RPMI8226 (cell line): ENCODE measurements at places on chromosomes 7 and 10.
A peak's percentile ranks its signal among the peaks of the same experiment; 100 is the strongest.

DNA sequence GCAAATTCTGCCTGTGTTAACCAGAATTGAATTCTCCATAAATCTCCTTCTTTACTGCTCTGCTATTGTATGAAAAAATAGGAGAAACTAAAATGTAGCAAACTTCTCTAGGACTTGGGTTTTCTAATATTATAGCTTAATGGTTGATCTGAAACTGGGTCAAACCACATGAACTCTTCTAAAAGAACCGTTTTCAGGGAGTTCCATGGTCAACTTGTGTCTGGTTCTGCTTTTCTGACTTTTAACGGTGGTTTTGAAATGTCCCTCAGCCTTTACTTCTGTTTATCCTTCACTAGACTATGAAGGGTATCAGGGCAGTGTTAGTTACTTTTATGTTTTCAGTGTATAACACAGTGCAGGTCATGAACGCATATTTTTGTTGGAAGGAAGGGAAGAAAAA, 242.2 kb downstream of the TSPAN12 start:
- DNase-seq, result no peak

DNA sequence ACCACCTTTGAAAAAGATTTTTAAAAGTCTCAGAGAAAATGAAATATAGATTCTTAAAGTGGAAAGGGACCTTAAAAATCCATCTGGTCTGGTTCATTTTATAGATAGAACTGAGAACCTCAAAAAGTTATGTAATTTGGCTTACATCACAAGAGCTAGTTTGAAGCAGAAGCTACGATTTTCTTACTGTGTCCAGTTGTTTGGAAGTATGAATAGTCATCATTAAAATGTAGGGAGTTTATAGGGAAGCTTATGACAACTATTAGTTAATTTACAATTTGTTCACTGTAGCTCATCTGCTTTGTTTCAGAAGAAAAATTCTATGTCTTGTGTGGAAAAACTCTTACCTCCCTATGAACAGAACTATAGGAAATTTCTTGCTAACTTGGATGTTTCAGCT, 26.9 kb downstream of the ZEB1 start:
- no peak for DNase-seq

- no peak for DNase-seq
Observed at GRCh38 chr7:98855610-98856422, 14.0 kb downstream of the TMEM130 start.

DNA sequence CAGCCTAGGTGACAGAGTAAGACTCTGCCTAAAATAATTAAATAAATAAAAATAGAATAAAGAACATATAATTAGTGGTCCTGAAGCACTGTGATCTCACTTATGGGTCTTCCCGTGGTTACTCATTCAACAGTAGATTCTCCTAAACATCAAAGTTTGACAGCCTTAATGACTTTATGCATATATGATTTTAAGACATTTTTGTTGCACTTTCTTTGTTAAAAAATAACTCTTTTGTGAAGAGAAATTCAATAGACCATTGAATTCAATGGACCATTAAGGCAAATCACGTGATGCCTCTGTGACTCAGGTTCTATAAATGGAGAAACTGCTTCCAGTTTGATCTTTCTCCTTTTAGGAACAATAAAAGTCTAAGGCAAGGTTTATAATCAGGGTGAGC, 59.6 kb downstream of the ATOH7 start:
- no peak for DNase-seq

DNA sequence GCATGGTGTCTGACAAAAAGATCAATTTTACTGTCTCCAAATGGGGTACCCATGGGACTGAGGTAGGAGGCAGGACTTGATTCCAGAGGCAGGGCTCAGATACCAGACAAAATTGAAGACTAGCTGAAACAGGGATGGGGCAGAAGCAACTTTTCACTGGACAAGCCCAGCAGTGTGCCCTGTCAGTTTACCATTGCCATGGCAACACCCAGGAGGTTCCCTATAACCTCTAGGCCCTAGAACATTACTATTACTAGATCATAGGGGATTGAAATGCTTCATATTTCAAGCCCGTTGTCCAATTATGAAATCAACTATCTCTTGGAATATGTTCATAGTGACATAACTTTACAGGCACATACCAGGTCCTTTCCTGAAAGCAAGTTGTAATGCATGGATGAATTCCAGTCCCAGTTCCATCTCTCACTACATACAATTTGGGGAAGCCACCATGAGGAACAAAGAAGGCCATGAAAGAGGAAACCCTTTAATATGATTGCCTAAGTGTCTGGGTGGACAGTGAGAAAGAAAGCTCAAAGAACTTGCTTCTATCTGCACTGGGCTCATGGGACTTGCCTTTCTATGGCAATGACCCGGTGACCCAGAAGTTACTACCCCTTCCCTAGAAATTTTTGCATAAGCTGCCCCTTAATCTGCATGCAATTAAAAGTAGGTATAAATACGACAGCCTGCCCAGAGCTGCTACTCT, 557.9 kb downstream of the KCNMA1 start:
- DNase-seq, result no peak

- no peak for DNase-seq
Observed at GRCh38 chr10:88156341-88156740, 292.9 kb downstream of the PTEN start.

DNA sequence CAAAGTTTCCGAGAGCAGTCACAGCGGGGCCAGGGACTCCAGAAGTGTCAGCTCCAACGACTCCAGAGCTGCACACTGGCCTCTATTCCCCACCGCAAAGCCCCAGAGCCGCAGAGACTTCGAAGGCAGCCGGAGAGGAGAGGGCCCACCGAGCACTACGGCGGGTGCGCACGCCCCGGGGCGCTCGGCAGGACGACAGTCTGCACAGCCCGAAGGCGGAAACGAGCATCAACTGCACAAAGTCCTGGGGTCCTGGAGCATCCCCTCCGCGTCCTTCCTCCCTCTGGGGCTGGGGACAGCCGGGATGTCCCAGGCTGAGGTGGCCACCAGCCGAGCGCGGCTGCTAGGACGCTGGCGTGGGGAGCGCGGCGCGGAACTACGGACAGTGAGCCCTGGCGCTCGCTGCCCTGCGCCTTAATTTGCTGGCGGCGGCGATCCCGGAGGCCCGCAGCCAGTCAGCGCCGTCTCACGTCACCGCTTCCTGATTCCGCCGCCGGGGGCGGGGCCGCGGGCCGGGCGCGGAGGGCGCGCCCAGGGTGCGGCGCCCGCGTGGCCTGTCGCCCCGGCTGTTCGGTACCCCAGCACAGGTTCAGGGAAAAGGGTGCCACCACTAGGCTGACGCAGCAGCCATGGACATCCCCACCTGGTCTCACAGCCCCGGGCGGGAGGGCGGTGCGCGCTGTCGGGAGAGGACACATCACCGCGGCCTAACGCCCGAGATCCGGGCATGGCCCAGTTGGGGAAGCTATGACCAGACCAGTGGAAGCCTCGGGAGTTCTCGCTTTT, at the start of gene TBX20:
Gene TBX20 (minus strand): TSS at position 391 of the 786 bp plus-strand sequence. CDS start 480 bp downstream, outside the sequence.
- no peak for DNase-seq

DNA sequence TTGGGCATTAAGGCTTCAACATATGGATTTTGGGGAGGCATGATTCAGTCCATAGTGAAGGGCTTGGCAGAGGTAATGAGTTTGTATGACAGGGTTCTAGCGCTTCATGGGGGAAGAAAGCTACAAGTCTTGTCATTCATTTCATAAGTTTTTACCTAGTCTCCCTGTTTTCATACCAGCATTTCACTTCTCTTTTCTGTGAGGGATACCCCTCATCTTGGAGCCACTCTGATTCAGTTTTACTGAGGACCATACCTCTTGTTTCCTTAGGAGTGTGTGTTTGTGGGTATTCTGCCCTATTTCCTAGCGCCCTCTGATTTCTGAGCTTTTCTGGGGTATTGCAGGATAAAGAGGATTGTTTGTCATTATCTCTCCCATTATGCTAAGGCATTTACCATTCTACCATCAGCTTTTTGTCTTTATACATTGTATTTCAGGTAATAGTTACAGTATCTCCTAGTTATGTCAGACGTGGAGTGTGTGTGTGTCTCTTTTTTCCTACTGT, 6.8 kb downstream of the RSBN1L start:
- DNase-seq, result no peak

- DNase-seq, result no peak
Observed at GRCh38 chr10:37733822-37734221, 123.6 kb downstream of the ZNF248 start.

DNA sequence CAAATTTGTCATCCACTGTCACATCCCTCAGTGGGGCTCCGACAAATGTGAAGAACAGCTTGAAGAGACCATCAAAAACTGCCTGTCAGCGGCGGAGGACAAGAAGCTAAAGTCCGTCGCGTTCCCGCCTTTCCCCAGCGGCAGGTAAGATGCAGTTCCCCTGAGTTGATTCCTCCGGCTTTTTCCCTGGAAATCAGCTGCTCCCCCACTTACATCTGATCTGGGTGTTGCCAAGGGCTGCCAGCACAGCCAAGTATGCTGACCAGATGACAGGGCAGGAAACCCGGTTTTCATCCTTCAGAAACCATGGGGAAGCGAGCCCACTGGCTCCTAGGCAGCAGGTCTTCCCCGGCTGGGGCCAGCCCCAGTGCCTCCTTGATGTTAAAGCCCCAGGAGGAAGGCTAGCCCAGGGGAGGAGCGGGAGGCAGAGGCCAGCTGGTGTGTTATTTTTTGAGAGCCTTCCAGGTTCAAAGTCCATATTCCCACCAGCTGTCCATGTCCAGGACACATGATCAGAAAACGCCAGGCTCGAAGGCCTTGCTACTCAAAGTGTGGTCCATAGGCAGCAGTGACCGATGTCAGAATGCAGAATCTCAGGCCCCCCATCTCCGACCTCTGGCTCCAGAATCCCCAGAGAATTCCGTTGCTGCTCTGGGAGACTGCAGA, 23.4 kb downstream of the AIFM2 start:
- no peak for DNase-seq

- no peak for DNase-seq
Observed at GRCh38 chr10:103854686-103855391, 537 bp downstream of the SH3PXD2A start.

GRCh38 chr7:24255139-24255538, 28.9 kb upstream of the NPY start:
- no peak for DNase-seq

DNA sequence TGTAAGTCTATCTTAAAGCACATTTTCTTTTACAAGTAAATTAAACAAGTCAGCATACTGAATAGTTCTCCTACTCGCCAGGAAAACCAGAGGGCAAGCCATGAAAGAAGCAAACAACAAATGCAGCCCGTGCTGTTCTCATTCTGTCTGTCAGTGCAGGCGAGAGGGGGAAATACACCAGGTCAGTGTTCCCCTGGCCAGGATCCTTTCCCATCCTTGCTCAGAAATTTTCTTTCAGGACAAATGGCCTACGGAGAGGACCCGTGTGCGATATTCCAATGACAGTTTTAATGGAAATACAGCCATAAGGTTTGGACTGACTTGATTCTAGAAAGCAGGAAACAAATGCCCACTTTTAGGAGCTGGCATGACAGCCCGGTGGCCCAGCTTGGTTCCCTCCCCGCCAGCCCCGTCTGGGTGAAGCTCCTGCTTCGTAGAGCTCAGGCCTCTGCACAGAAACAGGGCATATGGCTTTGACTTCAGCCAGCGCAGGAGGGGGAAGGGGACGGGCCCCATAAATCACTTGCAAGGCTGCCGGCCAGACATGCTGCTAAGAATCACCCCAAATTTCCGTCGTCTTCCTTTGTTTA, 67.8 kb downstream of the FRMD4A start:
- no peak for DNase-seq

GRCh38 chr7:112129655-112130323, 76.4 kb downstream of the DOCK4 start:
- DNase-seq, result no peak

- DNase-seq, result peak; percentile 11
Observed at GRCh38 chr10:33487014-33487776, 152.7 kb upstream of the NRP1 start.

DNA sequence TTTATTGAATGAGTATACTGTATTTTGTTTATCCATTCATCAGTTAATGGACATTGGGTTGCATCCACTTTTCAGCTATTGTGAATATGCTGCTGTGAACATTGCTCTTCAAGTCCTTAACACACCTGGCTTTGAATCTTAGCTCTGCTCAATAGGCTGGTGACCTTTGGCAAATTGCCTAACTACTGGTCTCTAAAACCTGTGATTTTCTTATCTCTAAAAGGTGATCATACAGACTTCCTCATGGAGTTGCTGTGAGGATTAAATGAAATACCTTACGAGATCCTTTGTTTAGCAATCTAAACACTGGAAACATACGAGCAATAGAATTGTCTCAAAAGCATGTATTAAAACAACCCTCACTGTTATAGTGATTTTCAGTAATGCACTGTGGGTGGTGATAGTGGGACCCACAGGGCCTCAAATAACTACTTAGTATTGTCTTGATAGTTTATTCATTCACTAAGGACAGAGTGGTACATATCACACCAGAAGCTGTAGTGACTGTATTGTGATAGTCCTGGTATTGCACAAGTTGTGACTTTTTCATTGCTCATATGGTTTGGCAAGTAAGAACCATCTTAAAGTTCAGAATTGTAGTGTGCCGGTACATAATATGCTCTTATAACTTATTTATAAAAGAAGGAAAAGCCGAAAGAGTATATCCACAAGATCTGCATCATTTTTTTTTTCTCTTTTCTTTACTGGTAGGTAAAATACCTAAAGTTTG, 257.6 kb downstream of the EXOC4 start:
- DNase-seq, result no peak

DNA sequence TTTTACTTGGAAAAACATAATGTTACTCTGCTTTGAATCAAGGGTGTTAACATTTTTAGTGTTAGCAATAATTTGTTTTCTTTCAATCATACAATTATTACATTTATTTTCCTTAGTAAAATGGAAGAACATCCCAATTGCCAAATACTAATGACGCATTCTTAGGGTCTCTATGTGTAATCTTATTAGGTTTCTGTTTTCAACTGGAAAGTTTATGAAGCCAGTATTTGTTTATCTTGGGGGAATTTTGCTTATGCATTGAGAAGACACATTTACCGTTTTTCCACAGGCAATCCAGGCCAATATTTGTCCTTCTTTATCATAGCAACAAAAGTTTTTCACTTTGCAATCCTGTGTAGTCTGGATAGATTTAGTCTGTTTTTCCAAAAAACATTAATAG, 134.5 kb downstream of the CPED1 start:
- no peak for DNase-seq
